ENCODE measurements at places on chromosomes 2 and 18.

GRCh38 chr2:43136876-43137275 lies 89.5 kb downstream of the ZFP36L2 start:
- DNase-seq, result no peak

DNA sequence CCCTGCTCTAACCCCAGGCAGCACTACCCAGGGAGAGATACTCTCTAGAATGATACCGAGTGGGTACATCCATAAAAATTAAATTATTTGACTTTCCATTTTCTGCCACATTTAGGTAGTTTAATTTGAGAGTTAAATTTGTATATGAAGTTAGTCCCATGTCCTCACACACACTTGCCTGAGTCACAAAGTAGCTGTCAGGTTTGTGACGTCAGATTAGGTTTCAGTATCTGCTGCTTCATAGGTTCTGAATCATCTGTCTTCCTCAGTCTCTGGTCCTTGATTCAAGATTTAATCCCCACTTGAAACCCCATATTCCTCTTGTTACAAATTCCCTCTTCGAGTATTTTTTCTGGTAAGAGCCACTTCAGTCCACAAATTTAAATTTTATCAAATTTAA lies 738.6 kb upstream of the FAM98A start:
- DNase-seq, result no peak

DNA sequence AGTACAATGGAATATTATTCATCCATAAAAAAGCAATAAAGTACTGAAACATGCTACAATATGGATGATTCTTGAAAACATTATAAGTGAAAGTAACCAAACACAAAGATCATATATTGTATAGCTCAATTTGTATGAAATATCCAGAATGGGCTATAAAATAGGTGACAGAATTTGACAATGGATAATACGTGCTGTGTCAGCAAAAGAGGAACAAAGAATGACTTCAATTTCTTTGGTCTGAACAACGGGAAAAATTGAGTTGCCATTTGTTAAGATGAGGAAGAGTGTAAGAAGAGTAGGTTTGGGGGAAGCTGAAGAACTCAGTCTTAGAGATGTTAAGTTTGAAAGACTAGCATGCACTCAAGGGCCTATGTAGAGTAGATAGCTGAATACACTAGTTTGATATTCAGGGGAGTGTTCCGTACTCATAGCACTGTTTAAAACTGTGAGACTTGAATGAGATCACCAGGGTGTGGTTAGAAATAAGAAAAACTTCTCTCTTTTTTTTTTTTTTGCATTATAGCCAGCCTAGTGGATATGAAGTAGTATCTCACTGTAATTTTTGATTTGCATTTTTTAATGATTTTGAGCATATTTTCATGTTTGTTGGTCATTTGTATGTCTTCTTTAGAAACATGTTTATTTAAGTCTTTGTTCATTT lies 213.6 kb downstream of the NR4A2 start:
- no peak for DNase-seq

DNA sequence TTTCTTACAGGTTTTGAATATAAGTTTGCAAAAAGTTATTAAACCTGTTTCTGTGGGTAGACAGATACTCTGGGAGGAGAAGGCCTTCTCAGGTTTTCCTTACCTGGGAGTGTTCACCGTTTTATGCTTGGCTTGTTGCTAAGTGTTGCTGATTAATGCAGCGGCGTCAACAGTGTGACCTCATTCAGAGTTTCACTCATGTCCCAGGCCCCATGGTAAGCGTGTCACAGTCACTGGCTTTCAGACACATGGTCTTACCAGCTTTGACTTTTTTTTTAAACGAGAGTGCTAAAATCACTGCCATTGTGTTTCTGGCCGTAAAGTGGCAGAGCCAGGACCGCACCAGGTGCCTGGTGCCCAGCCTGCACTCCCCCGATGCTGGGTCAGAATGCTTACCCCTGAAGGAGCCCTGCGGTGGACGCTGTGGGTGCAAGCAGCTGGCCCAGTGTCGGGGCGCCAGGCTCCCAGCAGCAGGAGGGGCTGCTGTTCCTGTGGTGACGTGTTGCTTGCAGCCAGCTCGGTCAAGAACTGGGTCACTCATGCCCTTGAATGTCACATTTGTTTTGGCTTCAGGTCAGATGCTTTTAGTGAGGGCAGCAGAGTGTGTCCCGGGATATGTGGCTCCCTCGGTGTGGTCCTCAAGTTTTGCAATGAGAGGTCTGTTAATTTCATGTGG lies 3.5 kb downstream of the CAPN10 start:
- DNase-seq, result no peak

- DNase-seq, result no peak
Observed at GRCh38 chr18:78732273-78733210, 247.1 kb upstream of the SALL3 start.

- DNase-seq, result no peak
Observed at GRCh38 chr18:54359233-54359632, 1.5 kb downstream of the C18orf54 start.

GRCh38 chr2:63831176-63831575 lies 10.5 kb upstream of the UGP2 start:
- no peak for DNase-seq

DNA sequence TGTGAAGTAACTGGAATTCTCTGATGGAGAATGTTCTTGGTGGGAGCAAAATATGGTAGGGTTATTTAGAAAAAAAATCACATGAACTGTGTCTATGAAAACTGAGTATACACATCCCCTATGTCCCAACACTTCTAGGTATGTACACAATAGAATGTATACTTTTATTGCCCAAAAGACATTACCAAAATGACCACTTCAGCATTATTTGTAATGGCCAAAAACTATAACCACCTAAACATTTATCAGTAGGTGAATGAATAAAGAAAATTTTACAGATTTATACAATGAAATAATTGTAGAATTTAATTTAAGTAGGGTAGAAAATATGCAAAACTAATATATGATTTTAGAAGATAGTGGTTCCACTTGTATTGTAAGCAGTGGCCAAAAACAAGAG lies 462.8 kb downstream of the KCNJ3 start:
- DNase-seq, result no peak

GRCh38 chr2:240452462-240453256 lies 17.2 kb downstream of the GPC1 start:
- DNase-seq, result no peak

- DNase-seq, result no peak
Observed at GRCh38 chr2:217086038-217086522, 226.2 kb upstream of the TNP1 start.

GRCh38 chr2:132439703-132440398 lies 23.2 kb downstream of the GPR39 start:
- no peak for DNase-seq

DNA sequence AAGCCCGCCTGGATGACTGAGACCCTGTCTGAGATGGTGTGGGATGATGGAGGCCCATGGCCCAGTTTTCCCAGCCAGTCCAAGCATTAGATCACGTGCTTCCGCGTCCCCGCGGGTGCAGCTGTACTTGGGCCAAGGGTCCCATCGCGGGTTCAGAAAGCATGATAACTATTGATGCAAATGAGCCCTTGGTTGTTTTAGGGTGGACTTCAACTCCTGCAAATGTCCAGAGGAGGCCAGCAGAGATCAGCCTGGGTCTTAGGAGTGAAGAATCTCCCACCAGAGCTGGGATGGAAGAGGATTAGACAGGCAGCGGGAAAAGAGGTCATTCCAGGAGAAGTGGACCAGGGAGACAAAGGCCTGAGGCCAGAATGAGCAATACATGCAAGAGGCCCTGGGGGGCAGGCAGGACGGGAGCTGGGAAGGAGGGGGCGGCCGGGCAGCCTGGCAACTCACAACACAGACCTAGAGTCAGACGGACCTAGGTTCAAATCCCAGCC lies 89.9 kb upstream of the TMEM247 start:
- no peak for DNase-seq

GRCh38 chr2:37569986-37570679 lies 101.3 kb downstream of the CDC42EP3 start:
- DNase-seq, result no peak

GRCh38 chr2:237464757-237465391 lies 22.2 kb upstream of the MLPH start:
- DNase-seq, result no peak

DNA sequence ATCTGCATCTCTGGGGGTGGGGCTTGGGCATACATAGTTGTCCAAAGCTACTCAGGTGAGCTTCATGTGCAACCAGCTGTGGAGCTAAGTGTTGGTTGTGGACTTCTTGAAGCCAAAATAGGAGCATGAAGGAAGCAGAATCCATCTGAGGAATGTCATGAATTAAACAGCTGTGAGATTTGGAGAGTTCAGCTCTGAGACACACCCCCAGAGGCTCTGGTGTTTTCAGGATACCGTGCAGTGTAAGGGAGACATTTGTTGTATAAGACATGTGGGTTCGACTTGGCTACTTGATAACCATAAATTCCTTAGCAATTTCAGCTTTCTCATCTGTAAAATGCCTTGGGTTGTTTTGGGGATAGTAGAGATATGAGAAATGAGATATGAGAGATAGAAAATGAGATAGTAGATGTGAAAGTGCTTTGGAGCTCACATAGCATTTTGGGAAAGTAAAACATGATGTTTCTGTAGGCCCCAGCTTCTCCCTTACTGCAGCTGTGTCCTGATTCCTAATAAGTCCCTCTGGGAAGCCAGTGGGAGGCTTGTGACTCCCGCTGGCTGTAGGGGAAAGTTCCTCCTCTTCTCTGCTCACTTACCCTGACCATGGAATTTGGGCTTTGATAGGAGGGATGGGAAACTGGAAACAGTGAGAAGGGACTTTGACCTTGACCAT lies 50.0 kb downstream of the DPYSL5 start:
- DNase-seq, result no peak

DNA sequence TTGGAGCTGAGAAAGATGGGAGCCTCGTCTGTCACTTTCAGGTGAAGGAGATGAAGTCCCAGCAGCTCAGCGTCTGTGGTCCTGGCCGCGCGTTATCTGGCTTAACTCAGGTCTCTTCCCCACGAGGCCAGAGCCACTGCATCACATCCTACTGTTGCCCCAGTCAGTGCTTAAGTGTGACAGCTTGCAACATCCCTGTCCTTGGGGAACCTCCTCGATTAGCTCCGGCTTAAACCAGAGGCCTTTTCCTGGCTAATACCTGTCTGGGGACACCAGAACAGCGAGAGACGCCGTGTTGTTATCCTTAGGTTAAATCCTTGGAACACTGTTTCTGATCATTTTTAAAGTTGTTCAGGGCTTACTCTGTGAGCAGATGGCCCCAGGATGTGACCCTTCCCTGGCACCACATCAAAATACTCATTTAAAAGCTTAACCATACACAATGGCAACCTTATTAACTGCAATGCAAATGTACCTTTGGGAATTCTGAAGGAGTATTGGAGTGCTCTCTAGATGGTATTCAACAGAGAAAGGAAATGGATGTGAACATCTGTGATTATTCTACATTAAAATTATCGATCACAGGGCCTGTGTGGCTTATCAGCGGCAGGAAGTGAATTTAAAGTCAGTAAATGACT lies 61.2 kb upstream of the SPP2 start:
- no peak for DNase-seq

- DNase-seq, result no peak
Observed at GRCh38 chr18:3458952-3459853, 9.2 kb downstream of the TGIF1 start.

GRCh38 chr2:126154256-126154785 lies 501.6 kb upstream of the GYPC start:
- DNase-seq, result no peak

DNA sequence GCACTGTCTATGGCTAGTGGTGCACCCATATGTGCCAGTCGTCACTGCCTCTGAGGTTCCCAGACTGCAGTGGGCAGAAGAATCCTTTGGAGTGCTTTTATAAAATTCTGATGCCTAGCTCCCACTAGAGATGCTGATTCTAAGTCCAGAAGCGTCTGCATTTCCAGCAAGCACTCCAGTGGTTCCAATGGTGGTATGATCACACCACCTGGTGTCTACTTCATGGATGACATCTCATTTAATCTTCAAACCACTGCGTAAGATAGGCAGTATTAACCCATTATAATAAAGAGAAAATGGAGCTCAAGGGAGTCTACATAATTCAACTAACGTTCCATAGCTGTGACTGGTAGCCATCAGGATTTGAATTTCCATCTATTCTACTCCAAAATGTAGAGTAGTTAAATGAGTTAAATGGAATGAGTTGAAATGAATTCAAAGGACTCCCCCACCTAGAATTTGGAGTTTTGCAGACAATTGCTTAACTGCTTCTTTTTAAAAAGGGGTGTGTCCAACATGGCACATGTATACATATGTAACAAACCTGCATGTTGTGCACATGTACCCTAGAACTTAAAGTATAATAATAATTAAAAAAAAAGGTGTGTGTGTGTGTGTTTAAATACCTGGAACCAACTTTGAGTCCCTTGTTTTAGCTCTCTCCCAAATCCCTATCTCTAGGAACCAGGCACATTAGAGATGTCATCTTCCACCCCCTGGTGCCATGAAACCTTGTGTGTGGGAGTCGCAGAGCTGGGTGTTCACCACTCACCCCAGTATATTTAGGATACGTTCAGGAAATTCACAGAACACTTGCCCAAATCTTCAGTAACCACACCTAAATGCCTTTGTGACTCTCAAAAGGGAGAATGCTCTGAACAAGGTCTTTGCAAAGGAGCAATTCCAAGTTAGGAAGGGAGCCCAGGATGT lies 14.1 kb downstream of the LAMA3 start:
- no peak for DNase-seq

GRCh38 chr2:28955467-28955866 lies 25.6 kb upstream of the TOGARAM2 start:
- no peak for DNase-seq

GRCh38 chr2:182359990-182360662 lies 66.7 kb downstream of the PDE1A start:
- DNase-seq, result no peak

DNA sequence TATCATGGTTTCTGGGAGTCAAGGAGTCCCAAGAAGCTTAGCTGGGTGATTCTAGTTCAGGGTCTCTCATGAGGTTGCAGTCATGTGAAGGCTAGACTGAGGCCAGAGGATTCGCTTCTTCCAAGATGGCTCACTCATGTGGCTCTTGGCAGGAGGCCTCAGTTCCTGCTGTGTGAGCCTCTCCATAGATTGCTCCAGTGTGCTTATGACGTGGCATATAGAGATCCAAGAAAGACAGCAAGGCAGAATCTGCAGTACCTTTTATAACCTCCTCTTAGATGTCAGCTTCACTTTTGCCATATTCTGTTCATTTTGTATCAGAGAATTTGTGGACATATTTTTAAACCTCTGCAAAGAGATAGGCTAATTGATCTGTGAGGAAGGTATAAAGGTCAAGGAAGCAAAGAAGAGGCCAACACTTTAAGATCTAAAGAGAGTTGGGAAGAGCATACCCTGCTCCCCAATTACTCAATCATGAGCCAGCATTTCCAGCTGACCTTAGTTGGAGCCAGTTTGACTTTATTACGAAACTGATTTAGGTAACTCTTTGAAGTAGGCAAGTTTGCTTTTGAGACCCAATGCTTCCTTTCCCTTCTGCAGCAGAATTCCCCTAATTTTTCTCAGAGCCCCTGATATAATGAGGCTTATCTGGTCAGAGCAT lies 134.7 kb downstream of the EML6 start:
- no peak for DNase-seq

- no peak for DNase-seq
Observed at GRCh38 chr18:3478262-3478978, 28.4 kb downstream of the TGIF1 start.

GRCh38 chr2:26952374-26952773 lies 18.1 kb upstream of the MAPRE3 start:
- no peak for DNase-seq

Measured in activated naive CD8-positive, alpha-beta T cell treated with anti-CD3 and anti-CD28 coated beads, Interleukin-2, amount 50 U/mL, for 16 hours (primary cell).